ENCODE measurements at places on chromosomes 7 and 10.

DNA sequence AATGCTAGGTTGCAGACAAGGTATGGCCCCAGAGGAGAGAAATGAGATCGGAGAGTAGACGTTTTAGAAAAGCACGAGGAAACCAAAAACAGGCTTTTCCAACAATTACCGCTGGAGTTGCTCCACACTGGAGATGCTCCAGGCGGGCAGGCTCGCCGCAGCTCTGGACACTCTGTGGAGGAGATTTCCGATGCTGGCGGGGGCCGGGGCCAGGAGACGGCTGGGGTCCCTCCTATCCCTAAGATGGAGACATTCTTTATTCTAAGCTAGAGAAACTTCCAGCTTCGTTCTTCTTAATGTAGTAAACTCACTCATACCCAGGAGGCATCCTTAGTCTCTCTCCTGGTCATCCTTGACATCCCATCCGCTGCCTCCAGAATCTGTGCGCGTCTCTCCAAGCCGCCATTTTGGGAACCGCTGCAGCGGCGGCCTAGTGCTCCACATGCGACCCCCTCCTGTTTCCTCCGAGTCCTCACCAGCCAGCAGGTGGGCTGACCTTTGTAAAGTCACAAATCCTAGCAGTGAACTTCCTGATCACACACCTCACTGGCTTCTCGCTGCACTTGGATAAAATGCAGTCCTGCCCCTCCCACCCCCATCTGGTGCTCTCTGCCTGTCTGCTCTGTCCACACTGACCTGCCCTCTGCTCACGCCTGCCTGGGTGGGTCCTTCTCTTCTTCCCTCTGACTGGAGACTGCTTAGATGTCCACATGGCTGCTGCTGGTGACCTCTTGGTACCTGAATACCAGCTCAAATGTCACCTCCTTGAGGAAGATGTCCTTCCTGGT, 11.9 kb downstream of the PYROXD2 start:
- DNase-seq: no peak

DNA sequence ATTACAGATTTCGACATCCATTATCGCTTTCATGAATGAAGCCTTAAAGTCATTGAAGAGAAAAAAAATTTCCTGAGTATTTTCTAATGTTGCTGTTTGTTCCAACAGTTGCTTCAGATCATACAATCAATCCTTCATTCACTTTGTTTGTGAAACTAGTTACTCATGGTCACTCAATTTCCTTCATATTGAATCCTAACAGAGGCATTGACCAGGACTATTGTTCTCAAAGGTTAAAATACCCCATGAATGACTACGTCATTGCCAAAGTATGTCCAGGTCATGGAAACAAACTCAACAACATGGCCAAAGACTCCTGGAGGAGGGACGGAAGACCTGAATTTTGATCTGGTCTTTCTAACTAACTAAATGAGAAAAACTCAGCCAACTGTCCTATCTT, 54.0 kb upstream of the ABCB5 start:
- no peak for DNase-seq

DNA sequence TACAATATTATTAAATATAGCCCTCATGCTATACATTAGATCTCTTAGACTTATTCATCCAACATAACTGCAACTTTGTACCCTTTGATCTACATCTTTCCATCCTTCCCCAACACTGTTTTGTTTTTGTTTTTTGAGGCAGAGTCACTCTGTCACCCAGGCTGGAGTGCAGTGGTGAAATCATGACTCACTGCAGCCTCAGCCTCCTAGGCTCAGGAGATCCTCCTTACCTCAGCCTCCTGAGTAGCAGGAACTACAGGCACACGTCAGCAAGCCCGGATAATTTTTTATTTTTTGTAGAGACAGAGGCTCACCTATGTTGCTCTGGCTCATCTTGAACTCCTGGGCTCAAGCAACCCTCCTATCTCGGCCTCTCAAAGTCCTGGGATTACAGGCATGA, 53.3 kb downstream of the NT5C2 start:
- no peak for DNase-seq

DNA sequence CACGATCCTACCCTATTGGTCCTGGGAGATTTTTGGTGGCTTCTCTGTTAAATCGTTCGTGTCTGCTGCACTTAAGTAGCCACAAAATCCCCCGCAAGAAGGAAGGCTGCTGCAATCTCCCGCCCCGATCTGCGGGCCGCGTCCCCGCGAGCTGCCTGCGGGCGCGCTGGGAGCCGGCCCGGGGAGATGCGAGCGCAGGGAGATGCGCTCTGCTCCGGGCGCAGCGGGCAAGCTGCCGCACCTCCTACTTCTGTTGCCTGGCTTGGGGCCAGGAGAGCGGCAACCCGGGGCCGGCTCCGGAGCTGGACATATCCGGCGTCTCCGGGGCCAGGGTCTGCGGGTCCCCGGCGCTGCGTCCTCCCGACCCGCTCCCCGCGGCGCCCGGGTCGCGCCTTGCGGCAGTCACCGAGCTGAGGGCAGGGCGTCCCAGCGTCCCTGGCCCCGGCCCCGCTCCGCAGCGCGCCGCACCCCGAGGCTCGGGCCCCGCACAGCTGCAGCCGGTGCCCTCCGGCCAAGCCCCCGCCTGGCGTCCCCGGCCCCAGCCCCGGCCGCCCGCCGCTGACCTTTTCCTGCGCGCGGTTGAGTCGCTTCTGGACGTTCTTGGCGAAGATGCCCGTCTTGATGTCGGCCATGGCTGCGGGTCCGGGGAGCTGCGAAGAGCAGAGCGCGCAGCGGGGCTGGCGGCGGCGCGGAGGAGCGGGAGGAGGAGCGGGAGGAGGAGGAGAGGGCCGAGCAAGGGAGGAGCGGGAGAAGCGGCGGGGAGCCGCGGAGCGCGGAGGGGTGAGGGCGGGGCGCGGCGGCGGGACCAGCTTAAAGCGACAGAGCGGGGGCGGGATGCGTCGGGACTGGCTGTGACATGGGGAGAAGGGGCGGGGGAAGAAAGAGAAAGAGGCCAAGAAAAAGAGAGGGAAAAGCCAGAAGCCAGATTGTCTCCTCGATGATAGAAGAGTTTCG, at the start of gene AMPH:
TSS of gene AMPH (minus strand) at position 654 of the 954 bp plus-strand sequence. CDS start at position 632, 22 bp downstream.
- no peak for DNase-seq
